ENCODE measurements at places on chromosomes 16 and 17.

DNA sequence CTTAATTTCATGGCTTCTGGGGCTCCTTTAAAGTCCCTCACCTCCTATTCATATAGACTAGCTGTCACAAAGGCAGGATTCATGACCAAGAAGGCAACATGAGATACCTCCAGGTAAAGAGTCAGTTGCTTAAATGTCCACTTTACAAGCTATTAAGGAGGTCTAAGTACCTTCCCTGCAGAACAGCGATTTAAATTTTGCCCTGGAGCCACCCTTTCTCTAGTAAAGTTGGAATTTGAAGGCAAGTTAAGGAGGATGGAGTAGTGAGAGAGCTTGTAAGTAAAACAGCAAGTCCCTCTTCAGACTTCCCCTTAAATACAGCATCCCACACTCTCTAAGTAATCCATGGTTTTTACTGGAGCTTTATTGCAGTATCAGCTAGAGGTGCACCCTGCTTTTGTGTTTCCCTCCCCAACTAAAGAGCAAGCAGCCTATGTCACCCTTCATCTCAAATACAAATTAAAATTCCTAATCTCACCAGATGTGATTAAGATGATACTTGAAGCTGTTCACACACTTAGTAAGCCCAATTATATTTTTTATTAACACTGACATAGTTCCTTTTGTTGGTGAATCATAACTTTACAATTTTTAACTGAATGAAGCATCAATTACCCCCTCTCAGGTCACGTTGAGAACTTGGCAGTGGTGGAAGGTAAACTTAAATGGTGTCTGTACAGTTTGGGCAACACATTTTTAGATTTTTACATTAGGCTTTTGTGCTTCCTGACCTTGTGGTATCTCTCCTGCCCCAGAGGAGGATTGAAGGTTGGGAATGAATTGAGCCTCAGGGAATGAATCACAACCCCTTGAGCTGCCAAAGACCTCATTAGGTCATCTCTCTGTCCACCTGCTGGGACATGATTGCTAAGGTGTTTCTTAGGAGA lies 108.9 kb downstream of the TANGO6 start:
- no peak for DNase-seq

DNA sequence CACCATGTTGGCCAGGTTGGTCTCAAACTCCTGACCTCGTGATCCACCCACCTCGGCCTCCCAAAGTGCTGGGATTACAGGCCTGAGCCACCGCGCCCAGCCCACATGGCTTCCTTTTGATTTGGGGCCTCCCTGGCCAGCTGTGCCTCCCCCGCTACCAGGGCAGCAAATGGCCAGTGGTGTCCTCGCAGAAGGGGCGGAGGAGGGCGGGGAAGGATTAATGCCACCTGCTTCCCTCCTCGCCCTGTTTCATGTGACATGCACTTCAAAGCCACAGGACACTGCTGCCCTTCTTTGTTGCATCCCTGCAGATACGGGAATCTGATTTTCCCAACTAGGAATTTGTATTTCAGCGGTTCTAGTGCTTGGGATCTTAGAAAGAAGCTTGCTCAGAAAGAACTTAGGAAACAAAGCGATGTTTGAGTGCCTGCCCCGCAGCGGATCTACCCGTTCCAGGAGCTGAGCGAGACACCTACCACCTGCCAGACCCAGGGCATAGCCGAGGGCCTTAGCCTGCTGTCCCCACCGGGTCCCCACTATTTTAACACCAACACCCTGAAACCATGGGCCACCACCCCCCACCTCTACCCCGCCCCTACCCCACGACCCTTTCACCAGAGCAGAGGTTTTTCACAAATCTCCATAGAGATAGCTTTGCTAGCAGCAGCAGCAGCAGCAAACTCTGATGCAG lies 37.7 kb upstream of the CCDC182 start:
- DNase-seq, result no peak

GRCh38 chr17:40122999-40123810 lies 1.4 kb downstream of the MSL1 start:
- no peak for DNase-seq

- DNase-seq, result peak; percentile 94
These were observed 45.0 kb upstream of the SMURF2 start for GRCh38 chr17:64707050-64707591.

DNA sequence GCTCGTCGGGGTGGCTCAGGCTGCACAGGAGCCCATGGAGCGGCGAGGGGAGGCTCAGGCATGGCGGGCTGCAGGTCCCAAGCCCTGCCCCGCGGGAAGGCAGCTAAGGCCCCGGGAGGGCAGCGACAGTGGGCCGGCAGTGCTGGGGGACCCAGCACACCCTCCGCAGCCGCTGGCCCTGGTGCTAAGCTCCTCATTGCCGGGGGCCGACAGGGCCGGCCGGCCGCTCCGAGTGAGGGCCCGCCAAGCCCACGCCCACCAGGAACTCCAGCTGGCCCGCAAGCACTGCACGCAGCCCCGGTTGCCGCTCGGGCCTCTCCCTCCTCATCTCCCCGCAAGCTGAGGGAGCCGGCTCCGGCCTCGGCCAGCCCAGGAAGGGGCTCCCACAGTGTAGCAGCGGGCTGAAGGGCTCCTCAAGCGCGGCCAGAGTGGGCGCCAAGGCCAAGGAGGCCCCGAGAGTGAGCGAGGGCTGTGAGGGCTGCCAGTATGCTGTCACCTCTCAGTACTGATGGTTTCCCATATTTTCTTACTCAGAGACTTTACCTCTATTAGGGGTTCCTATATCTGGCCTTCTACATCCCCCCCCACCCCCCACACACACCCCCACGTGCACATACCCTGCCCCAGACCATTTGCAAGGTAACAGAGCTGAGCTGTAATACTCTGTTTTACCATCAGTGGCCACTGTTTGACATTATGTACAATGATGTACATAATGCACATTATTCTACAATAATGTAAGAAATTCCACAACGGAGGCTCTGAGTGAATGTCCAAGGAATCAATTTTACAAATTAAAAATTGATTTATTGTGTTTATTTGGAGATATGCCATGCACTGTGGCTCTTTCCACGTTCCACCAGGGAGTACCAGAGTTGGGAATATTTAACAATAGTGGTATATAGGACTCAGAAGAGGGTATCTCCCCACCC lies 3.7 kb upstream of the VAT1L start:
- DNase-seq, result no peak
